Activated CD4-positive, alpha-beta T cell treated with anti-CD3 and anti-CD28 coated beads, Interleukin-10, Interleukin-2, amounts not matched to agents 100 ng/mL and 50 ng/mL, durations not matched to agents 16 hours and 8 hours (primary cell): ENCODE measurements at places on chromosomes 2 and 18.

- DNase-seq = no peak
These were observed 216.1 kb downstream of the ETAA1 start for GRCh38 chr2:67613227-67613626.

- no peak for DNase-seq
These were observed 203.3 kb downstream of the NR4A2 start for GRCh38 chr2:156129227-156129626.

DNA sequence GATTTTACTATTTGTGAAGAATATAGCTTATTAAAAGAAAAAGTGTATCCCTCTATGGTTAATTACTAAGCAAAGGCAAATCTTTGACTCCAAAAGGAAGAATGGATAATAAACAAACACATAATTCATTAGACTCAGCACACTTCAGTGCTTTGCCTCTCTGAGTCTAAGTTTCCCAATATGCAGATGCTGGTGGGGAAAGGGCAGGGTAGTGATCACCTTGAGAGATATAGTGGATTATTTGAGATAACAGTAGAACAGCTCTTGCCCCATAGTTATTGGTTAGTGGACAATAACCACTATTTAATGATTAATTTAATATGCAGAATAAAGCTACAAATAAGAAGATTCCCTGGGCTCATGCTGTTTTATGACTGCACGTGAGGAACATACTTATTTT is 98.2 kb upstream of the SLC8A1 start:
- DNase-seq = no peak

- DNase-seq = no peak
These were observed 54.8 kb downstream of the NBAS start for GRCh38 chr2:15506229-15506819.

DNA sequence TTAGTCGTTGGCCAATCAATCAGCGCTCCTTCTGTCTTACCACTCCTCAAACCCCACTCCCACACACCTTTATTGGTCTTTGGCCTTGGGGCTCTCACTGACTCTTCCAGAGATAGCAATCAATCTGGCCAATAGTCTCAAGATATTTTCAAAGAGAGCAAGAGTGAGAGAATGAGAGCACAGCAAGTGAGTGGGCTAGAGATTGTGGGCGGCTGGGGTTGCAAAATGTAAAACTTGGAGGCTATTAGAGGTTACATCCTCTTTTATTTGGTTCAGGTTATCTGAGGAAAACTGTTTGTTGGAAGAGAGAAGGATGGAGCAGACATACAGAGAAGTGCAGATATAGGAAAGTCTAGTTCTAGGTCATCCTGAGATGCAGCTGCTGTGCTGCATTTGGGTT is 32.8 kb downstream of the TACR1 start:
- DNase-seq = no peak

DNA sequence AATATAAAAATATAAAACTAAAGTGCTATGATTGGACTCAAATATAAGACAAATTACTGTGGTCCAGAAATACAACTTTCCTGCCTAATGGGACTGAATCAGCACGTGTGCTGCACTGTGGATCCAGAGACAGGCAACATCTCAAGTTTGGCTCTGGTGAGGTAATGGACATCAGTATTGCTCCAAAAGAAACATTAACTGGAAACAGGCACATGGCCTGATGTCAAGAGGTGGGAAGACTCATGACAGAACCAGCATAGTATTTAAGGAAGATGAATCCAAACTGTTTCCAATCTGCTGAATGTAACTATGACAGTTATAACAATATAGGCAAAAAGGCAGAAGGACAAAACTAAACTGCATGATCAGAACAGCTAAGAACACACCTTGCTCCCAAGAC is 354.6 kb downstream of the FSIP2 start:
- no peak for DNase-seq

- DNase-seq = no peak
These were observed 363.0 kb upstream of the FANCL start for GRCh38 chr2:58604096-58604495.

- DNase-seq = no peak
These were observed 644.3 kb downstream of the CBLN2 start for GRCh38 chr18:71899707-71900472.

DNA sequence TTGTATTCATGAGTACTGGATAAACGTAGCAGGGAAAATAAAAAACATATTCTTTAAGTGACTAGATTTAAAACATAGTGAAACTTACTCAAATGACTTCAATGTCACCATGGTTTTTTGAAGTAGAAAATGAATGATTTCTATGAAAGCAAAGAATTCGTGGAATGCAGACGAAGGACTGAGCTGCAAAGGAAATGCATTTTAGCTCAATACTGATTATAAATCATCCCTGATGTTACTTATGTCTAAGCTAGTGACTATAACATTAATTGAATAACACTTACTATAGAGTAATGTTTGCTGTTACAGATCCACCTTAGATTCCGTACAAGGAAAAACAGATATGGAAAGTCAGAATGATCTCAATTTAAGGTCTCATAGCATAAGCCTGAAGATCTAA is 1257.7 kb upstream of the CDH2 start:
- no peak for DNase-seq

GRCh38 chr18:74856434-74856833 is 258.8 kb downstream of the ZNF407 start:
- DNase-seq = no peak

DNA sequence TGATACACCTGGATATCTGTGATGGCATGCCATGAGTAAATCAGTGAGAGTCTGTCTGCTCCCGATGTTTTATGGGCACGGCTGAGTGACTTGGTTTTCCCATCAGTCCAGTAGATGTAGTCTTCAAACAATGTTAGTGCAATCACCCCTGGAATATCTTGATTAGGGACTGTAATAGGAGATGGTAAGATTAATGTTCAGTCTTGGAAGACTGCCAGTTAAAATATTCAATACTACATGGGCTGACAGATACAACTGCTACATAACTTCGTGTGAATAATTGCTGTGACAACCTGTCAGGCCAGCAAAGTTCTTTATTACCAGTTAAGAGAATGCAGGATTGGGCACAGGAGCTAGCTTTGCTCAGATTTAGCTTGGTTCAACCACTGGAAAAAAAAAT is 1673.3 kb downstream of the LRP1B start:
- DNase-seq = no peak

GRCh38 chr2:167784084-167784425 is 463.3 kb downstream of the STK39 start:
- DNase-seq = no peak

DNA sequence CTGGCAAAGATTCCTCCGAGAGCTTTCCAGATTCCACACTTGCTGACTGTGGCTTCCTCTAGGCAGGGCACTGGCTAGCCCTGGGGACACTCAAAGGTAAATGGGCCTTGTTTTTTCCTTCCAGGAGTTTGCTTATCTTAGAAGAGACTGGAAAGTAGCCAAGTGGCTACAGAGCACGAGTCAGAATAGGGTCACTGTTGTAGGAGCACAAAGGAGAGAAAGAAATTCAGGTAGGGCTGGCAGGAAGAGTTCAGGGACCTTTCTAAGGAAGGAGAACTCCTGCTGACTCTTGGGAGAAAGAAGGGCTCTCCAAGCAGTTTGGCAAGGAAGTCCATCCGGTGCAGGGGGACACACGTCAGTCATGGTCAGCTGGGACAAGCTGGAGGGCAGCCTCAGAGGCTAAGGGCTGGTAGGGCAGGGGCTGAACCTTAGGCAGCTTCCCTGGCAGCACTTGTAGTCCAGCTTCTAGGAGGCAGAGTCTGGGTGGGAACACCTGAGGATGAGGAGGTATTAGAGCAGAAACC is 39.5 kb downstream of the NIFK start:
- no peak for DNase-seq

GRCh38 chr2:86027922-86028765 is 77.5 kb downstream of the POLR1A start:
- no peak for DNase-seq

DNA sequence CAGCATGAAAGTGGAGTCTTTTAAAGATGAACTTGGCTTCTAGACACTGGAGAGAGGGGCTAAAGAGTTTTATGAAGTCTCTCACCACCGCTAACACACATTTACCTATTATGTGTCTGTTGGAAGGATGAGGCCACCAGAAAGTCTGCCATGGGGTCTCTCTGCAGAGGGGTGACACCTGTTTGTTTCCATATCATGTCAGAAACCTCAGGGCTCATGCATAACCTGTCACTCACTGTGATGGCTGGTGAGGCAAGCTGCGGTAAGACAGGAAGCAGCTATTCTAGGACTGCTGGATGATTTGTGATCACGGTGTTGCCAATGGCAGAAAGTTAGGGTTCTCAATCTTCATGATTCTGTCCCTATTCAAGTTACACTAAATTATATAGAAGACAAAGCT is 60.8 kb upstream of the DNMT3A start:
- no peak for DNase-seq

DNA sequence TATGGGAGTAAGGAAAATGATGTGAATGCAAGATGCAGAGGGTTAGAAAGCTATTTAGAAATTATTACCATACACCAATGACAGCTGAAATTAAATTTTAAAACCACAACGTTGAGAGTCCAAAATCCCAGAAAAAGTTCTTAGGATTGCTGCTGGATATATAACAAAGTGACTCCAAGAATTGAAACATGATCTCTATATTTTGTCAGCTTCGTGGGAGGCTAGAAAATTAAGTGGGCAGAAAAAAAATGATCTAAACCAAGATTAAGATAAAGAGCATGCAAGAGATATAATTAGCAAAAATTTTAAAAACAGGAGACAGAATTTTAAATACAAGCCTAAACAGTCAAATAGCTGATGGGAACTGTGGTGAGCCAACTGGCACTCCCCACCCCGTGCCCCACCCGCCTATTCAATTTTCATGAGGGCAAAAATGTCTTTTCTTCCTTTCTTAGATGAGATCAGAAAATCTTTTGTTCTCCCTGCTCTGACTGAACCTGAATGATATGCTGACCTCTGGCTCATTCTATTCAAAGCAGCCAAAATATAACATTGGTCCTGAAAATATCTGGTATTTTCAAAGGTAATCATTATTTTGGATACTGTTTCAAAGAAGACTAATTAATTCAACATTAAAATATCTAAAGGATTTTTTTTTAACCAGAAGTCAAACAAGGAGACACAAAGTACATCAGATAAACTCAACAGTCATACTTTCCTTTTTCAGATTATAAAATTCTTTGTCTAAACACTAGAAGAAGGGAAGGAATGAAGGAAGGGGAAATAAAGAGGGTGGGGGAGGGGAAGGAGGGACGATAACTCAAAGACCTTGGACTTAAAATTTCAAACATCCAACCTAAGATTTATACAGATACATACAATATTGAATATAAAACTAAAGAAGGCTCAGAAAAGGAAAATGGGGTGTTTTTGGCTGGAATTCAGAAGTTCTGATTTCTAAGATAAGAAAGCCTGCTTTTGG is 12.2 kb downstream of the KANSL3 start:
- DNase-seq = no peak

DNA sequence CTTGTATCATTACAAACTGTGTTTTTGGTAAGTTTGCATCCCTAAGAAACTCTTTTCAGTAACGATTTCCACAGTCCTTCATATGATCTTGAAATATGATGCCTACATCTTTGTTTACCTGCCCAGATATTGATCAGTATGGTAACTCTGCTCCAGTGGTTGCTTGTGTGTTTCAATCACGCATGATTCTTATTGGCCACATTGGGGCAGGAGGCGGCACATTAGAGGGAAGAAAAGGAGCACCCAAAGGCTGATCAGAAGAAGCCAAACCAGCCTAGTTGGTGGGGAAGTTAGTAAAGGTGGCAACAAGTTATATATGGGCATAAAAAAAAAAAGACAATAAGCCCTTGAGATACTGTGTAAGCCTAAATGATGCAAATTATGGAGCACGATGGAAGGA is 158.9 kb downstream of the RHBDD1 start:
- DNase-seq = no peak

GRCh38 chr2:161246281-161246680 is 61.9 kb upstream of the PSMD14 start:
- no peak for DNase-seq

DNA sequence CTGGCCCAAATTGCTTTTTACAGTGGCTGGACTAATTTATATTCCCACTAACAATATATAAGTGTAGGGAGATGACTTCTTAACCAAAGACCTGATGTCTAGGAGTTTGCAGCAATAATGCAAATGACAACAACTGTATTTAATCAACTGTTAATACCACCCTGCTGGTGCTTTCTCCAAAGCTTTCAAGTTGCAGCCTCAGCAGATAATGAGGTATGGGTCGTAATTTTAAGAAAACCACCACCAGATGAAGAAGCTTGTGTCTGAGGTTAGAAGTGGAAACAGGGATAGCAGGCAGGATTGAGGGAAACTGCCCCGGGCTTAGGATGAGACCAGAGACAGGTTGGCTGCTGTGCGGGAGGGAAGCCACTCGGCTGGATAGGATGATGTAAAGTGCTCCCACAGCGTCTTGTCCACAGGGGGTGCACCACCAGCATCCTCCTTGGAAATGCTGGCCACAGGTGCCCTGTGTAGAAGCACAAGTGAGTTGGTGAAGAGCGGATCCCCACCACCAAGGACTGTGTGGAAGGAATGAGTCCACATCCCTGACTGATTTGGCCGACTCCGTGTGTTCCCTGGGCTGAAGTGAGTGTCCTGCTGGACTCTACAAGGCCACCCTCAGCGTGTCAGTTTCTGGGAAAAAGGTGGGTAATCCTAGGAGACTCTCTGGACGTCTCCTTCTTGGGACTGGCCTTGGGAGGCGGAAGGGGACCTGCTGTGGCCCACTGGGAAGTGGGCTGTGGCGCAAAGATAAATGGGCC is 76.1 kb upstream of the SMAD2 start:
- no peak for DNase-seq

- DNase-seq = no peak
These were observed 15.6 kb upstream of the SCN3A start for GRCh38 chr2:165219481-165219880.

GRCh38 chr2:187299122-187299906 is 148.7 kb downstream of the CALCRL start:
- no peak for DNase-seq

GRCh38 chr18:3526421-3527354 is 76.7 kb downstream of the TGIF1 start:
- DNase-seq = no peak

DNA sequence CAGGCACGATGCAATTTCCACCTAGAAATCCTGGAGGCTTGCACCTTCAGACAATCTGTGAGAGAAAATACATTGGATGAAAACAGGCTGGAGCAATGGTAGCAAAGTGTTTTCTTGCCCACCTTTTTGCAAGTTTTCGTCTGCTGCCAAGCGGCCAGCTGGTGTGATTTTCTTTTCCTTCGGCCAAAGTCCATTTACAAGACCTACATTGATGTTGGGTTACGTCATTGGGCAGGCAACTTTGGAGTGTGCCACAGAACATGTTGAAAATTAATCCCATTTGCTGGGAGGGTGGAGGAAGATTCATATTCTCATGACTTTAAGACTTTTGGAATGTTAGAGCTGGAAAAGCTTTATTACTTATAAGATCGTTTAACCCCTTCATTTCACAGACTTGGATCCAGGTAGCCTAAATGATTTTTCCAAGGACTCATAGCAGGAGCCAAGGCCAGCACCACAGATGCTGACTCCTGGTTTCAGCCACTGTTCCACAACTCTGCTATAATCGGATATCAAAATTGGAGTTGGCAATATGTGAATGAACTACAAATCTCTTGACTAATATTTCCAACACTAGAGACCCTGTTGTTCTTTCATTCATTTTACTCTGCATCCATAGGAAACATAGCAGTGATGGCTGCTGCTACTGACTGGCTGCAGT is 352.1 kb downstream of the RND3 start:
- DNase-seq = no peak
